Stimulated activated CD8-positive, alpha-beta memory T cell treated with anti-CD3 and anti-CD28 coated beads, Interleukin-7, amount 100 ng/mL, for 48 hours (primary cell): ENCODE measurements at places on chromosomes 6 and 20.

DNA sequence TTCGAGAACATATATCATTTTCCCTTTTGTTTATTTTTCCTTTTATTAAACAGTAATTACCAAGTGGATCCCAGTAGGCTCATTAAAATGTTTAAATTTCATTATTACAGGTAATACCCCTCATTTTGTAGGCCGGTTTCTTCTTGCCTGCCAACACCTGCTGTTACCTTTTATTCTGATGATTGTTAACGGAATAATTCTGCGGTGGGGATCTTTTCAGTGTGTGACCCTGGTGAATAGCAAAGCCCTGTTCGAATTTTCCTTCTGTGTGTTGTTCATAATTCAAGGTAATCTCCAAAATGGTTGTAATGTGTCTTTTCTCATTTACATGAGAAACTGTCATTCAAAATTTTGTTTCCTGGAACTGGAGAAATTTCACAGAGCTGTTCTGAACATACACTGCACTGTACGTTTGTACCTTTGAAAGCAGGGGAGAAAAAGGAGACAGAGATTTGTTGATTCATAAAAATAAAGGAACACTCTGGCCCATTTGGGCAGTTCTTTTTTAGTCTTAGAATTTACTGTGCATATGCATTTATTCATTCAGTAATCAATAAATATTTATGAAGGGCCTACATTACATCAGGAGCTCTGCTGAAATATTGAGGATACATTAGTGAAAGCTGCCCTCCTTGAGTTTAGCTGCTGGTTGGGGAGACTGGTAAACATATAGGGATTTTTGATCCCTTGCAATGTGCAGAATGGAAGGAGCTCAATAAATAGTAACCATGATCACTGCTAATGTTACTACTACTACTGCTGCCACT is 502.0 kb downstream of the QKI start:
- no peak for DNase-seq

GRCh38 chr6:98131290-98131990 is 702.9 kb upstream of the POU3F2 start:
- DNase-seq = no peak

DNA sequence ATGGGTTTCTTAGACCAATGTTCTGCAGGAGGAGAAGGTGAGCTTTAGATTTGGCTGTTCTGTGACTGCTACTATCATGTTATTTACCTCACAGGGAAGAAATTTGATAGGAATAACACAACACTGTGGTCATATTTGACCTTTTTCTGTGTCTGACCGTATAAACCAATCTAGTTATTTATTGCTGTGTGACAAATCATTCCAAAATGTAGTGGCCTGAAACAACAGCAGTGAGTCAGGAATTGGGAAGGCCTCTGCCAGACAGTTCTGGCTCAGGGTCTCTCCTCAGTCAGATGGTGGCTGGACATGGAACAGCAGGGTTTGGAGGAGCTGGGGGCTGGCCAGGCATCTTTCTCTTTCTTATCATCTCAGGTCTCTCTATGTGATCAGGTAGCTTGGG is 33.0 kb downstream of the RIPOR2 start:
- DNase-seq = no peak

- no peak for DNase-seq
These were observed 41.7 kb downstream of the PMEPA1 start for GRCh38 chr20:57667924-57668782.

DNA sequence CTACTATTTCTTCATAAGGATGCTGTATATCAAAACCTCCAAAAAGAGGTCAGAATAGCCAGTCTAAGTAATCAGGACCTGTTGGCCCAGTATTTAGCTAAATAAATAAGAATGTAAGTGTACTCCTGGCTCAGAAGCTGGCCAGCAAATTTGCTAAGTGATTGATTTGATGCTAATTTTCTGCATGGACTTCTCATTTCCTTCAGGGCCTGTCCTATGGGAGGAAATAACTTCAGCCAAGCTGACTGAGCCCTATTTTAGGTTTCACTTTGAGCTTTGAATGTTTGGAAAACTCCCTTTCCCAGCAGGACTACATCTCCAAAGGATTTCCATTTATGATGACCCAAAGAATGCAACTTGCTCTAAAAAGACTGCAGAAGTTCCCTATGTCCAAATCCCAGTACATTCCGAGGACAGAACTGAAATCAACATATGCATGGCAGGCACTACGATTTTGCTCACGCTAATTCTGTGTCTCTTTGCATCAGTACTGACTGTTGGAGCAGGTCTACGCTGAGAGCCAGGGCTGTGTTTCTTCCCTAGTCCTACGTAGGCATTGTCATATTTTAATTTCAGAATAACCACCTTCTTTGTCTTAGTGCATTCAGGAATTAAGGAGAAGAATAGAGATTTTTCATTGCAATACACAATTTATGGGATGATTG is 441.4 kb upstream of the PLCB4 start:
- no peak for DNase-seq

DNA sequence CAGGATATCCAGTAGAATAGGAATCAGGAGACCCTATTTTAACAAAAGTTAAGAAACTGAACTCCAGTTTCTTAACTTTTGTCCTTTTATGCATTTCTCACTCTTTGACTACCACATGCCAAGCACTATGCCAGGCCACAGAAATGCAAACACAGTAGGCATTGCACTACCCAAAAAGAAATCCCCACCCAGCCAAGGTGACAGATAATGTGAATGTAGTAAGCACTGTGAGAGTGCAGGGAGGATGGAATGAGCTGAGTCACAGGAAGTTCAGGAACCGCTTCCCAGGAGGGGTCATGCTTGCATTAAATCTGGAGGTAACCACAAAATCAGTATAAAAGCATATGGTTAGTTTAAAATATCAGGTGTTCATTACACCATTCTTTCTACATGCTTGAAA is 20.1 kb upstream of the FAM83C start:
- no peak for DNase-seq

- DNase-seq = no peak
These were observed 48.3 kb downstream of the ATXN1 start for GRCh38 chr6:16712931-16713484.

- no peak for DNase-seq
These were observed 37.2 kb downstream of the CST9L start for GRCh38 chr20:23530937-23531567.

GRCh38 chr6:11042750-11043377 is 1.2 kb downstream of the ELOVL2 start:
- no peak for DNase-seq

DNA sequence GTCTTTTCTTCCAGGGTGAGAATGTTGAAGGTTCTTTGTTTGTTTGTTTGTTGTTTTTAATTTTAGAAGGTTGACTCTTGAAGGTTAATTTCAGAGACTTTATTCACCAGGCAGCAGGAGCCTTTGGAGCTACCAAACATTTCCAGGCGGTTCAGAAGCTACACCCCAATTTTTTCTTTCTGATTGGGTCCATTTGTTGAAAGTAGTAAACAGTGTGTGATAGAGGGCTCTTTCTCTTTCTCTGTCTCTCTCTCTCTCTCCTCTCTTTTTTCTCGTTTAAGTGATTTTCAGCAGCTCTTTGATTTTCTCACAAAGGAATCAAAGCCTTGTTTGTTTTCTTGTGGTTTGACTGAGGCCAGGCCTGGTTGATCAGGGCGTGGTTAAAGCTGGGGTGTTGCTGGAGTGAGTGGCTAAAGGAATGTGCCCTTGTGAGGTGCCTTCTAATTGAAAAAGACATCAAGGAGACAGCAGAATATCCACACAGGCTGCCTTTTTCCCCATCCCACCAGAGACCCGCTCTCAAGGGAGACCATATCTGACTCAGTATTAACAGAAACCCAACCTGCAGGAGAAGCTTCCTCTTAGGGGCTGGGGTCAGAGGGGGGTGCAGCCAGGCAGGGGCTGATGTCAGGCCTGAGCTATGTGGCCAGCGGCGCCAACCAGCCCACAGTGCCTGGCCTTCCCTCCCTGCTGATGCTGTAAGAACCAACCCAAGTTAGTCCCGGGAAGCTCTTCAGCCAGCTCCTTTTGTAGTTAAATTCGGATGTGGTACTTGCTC is 40.4 kb upstream of the NAA20 start:
- no peak for DNase-seq

- no peak for DNase-seq
These were observed 34.2 kb upstream of the C20orf203 start for GRCh38 chr20:32707691-32708581.

- no peak for DNase-seq
These were observed 6.6 kb downstream of the TRIM15 start for GRCh38 chr6:30169658-30170614.

DNA sequence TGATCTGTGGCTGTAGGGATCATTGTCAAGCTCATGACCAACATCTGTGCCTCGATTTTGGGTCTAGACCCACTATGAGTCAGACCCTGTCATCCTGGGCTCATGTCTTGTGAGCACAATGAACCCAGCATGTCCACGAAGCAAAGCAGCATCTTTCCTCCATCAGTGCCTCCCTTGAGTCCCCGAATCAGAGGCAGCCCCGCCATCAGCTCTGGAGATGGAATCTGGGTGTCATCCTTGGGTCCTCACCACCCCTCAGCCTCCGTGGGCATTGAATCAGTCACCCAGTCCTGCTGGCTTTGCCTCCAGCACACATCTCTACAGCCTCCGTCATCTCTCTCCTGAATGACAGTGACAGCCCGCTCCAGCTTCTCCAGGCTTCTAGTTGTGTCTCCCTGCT is 56.9 kb downstream of the CHMP4B start:
- DNase-seq = no peak

DNA sequence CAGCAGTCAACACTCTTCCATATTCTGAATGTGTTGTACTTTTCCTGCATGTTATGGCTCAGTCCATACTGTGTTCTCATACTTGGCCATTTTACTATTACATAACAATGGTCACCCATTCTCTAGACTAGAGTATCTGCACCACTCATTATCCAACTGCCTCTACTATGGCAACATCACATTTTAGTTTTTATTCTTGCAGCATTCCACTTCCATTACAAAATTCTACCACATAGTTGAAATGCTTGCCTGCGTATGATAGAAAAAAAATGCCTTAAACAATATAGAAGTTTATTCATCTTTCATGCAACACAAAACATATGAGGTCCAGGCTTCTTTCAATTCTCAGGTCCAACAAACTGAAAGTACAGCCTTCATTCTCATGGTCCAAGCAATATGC is 128.0 kb downstream of the TENT5A start:
- DNase-seq = no peak

DNA sequence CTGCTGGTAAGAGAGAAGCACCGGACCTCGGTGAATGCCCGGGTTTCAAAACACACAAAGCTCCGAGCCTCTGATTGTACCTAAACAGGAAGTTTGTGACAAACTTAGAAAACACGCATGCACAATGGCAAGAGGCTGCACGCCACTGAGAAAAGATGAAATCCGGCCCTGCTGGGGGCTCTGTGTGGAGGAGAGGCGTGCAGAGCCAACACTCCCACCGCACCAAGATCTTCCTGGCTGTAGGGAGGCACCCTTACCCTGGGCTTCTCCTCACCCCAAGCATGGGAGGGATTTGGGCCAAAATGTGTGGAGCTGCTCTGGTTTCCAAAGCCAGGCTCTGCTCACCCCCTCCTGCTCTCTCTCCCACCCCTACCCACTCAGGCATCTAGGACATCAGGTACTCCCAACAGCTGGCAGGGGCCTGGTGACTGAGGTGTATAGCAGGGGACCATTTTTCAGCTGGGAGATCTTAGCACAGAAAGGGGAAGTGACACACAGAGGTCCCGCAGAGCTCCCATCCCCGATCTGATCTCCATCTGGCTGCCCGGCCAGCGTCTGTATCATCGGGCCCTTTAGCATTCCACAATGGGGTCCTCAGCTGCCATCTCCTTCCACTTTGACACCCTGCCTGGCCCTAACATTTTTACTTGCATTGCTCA is 84.2 kb downstream of the TRERF1 start:
- DNase-seq = no peak

DNA sequence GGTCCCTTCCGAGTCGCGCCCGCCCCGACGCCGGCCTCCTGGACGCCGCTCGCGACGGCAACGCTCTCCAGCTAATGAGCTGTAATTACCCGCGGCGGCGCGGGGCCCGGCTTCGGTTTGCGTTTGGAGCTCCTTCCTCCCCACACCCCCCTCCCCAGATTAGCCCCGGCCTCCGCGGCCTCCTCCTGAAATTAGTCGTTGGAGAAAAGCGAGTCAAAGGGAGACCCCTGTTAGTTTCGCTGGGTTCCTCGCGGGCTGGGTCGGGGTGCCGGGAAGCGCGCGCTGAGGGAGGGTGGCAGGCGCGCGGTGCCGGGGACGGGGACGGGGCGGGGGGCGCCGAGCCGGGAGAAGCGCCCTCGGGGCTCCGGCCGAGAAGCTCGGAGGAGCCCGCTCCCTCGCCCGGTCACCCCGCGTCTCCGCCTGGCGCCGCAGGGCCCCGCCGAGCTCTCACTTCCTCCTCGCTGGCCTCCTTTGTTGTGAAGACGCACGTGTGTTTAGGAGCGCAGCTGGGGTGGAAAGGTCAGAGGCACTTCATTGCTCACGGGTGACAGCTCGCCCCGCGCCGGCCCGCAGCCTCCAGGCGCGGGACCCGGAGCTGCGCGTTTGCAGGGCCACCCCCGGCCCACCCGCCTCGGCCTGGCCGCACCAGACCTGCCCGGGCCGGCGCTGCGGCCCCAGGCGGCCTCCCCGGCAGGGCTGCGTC is 4.9 kb downstream of the FOXC1 start:
- no peak for DNase-seq
